ENCODE measurements at places on chromosomes 2 and 18.

DNA sequence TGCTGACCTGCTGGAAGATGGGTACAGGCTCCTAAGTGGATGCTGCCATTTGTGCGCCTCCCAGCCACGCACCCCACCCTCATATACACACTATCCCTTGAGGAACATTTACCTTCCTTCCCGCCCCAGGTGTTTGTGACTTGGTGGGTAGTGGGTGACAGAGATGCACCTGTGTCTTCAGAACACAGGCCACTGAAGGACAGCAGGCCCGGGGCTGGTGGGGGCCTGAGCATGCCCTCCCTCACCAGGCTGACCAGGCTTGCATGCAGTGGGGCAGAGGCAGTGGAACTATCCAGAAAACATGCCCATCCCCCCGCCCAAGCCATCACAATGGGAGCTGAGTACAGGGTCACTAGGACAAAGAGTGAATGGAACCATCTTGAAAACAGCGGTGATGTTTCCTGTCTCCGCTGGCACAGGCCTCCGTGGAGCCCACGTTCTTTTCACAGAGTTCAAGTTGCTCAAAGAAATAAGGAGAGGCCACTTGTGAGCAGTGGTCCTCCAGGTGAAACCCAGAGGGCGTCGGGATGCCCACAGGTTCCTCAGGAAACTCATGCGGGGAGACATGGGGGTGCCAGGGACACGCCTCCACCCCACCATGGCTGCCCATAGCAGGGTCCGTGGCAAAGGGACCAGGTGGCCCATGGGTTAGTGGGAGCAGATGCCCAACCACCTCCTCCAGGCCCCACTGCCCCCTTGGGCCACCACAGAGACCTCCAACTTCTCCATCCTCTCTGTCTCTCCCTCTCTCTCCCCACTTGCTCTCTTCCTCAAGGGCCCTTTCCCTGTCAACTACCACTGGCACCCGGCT, 90.9 kb downstream of the MALT1 start:
- no peak for DNase-seq

DNA sequence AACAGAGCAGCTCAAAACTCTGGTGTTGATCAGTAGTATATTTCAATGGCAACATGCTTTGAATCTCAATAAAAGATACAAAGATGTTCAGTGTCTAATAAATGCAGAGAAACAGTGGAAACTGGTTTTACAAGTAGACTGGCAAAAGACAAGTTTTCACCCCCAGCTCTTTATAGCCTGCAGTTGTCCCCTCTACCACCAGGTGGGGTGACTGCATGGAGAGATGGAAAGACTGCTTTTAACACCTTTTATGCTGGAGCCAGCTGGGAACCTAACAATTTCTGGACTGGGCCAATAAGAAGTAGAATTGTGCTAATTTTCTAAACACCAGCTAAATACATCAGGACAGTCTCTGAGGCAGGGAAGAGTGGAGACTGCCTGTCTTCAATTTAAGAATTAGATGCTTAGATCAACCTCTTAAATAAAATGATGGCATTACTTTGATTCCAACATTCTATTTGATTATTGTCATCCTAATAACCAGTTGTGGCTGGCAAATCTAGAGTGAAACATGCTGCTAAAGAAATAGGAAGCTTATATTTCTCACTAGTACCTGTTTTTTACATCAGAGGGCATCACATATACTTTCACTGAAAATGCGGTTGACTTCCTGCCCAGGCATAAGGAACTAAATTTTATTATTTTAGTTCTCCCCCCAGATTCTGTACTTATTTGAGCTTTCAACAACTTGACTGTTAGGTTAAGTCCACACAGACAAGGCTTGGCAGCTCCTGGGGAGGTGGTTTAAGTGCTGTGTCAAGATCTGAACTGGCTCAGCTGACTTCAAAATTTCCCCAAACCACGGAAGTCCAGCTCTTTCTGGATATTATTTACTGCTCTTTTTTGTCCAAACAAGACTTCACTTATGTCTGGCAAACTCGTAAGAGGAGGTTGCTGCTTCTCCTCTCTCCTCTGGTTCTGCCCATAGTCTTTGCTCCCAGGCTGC, 140.5 kb downstream of the TPGS2 start:
- DNase-seq = peak; percentile 47

GRCh38 chr18:11091746-11092145, 57.6 kb downstream of the PIEZO2 start:
- no peak for DNase-seq

DNA sequence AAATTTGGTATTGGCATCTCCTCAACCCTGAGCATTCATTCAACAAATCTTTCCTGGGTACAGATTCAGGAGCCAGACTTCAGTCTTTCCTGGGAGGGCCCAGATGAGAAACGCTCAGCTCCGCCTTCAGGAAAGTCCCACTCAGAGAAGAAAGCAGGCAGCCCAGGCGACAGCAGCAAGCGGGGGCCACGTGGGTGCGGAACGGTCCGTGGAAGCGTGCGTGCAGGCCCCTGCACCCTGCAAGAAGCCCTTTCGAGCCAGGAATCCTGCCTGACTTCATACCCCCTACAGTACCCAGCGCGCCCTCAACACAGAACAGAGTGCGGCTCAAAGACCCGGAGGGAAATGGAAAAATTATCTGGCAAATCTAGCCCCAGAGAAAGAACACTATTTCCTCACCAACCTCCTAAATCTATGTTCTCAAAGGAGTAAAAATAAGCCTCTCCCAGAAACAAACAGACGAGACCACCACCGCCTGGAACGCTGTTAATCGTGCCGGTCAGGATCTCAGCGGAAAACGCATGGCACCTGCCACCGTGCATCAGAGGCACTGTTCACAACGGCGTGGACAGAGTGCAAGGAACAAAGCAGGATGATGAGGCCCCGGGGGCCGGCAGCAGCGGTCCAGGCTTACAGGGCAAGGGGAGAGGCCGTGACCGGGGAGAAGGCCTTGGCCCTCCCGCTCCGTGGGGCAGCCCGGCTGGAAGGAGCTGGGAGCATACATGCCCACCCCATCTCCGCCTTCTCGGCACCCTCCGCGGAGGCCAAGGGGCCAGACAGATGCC, 318.3 kb downstream of the EIPR1 start:
- no peak for DNase-seq

DNA sequence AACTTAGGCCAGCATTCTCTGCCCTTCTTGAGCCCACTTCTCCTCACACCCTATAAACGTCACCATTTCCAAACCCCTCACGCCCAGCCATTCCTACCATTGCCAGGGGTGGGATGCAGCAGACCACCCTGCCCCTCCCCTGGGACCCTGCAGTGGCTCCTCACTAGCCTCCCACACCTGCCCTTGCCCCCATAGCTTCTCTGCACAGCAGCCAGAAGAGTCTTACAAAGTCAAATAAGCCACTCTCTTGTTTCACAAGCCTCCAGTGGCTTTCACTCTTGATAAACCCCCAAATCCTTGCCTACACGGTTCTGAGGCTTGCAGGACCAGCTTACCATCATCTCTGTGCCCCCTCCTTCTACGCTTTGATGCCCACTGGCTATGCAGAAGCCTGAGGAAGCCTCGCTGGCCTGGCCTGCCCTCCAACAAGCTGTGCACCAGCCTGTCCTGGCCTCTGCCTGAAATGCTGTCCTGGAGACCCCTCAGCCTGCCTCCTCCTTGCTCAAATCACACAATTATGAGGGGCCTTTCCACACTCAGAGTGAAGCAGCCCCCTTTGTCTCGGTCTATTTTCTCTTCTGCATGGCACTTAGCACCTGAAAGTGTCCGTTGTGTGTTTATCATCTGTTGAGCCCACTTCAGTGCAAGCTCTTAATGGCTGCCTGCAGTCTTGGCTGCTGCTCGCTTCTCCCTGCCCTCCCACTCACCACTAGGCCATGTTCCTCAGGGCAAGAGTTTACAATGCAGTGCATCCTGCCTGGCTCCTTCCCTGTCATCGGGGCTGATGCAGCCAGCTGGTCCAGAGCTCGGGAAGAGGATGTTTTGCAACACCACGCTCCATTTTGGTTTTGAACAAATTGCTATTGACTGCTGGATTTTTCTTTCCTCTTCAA, 82.6 kb upstream of the RGPD5 start:
- no peak for DNase-seq

DNA sequence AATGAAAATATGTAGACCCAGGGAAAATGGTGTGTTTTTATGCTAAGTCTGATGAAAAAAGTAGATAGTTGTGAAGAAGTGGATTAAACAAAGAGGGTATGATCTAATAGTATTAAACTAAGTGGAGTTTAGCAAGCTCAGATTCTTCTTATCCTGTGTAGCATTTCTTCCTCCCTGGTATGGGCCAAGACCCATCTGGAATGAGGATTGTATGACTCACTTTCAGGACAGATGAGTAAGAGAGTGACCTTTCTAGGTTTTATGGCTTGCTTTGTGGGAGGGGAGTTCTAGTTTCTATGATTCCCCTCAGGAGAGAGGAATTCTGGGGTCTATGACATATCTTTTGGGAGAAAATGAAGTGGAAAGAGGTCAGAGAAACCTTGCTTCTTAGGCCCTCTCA, 550.1 kb downstream of the SPAG16 start:
- peak; percentile 33 for DNase-seq

GRCh38 chr18:67280486-67281242, 235.9 kb downstream of the DSEL start:
- DNase-seq = no peak

DNA sequence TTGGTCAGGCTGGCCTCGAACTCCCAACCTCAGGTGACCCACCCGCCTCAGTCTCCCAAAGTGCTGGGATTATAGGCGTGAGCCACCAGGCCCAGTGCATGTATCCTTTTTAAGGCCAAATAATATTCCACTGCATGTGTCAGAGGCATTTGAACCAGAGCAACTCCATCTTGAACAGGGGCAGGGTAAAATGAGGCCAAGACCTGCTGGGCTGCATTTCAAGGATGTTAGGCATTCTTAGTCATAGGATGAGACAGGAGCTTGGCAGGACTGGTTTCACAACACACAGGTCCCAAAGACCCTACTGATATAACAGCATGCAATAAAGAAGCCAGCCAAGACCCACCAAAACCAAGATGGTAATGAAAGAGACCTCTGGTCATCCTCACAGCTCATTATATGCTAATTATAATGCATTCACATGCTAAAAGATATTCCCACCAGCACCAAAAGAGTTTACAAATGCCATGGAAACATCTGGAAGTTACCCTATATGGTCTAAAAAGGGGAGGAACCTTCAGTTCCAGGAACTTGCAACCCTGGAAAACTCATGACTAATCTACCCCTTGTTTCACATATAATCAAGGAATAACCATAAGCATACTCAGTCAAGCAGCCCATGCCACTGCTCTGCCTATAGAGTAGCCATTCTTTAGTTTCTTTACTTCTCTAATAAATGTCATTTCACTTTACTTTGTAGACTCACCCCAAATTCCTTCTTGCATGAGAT, 204.6 kb downstream of the RAB3GAP1 start:
- DNase-seq = no peak

GRCh38 chr18:69330385-69331005, 70.2 kb upstream of the DOK6 start:
- DNase-seq = no peak

DNA sequence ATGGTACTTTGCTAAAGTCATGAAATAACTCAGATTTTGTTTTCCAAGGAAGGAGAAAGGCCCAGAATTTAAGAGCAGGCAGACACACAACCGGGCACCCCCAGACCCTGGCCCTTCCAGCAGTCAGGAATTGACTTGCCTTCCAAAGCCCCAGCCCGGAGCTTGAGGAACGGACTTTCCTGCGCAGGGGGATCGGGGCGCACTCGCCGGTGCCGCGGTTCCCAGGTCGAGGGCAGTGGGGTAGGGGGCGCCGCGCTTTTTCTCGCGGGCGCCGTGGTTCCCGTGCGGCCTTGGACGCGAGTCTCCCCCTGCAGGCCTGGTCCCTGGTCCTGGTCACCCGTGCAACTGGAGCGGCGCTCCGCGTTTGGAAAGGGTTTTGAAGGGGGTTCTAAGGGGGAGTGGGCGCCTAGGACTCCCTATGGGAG, 1.2 kb downstream of the ZNF236 start:
- no peak for DNase-seq

DNA sequence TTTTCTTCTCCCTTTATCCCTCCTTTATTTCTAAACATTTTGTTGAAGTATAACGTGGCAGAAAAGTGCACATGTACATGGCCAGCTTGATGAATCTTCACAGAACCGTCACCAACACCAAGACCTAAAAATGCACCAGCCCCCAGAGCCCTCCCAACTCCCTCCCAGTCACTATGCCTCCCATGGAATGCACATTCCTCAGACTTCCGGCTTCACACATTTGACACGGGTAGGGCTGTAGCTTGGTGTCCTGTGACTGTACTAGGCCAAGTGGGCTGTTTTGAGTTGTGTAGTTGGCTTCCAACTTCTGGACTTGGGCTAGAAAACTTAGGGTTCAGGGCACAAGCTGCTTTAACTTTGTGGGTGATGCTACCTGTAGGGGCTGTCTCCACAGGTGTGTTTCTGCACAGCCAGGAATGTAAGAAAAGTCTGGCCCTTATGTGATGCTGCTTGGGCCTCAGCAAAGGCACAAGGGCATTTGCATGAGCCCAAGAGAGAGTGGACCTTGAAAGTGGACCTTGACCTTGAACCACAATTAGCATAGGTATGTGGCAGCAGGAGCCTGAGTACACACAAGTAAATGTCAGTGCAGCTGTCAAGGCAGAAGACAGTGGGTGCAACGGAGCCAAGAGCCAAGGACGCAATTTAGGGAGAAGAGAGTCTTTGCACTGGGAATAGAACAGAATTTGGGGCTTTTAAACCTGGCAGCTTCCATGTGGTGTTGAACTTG, 78.4 kb downstream of the SEPTIN10 start:
- DNase-seq = no peak

DNA sequence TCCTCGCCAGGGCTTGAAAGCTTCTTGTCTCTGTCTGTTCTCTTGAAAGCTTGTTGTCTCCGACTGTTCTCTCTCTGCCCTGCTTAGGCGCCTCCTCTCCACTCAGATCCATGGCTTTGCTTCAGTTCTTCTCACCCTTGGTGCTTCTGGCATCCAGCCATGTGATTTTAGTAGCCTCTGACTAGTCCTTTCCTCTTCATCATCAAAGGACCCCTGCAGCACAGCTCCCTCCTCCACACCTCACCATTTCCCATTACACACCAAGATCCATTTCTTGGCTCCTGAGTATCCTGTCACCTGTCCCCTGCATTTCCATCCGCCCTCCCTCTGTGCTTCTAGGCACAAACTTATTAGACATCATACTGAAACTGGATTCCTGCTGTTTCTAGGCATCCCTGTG, 59.4 kb downstream of the ZNF236 start:
- DNase-seq = no peak

GRCh38 chr2:112714836-112715631, 5.8 kb upstream of the NT5DC4 start:
- peak; percentile 82 for DNase-seq

GRCh38 chr2:106138543-106139237, 55.4 kb downstream of the UXS1 start:
- no peak for DNase-seq

DNA sequence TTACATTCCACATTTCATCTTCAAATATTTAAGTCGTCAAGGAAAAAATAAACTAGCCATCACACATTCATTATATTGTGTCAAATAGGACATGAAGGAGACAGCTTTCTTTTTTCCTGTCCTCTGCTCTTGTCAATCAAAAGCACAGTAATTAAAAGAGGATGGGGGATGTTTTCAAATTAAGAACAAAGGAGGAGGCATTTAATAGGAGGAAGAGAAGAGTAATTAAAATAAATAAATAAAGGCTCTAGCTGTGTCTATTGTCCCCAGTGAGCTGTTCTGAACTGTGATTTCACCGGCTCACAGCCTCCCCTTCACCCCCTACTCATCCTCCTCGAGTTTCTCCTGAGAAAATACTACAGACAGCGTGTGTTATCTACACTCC, 1377.1 kb upstream of the PIK3C3 start:
- DNase-seq = no peak
